ENCODE measurements at places on chromosomes 1 and 21.

DNA sequence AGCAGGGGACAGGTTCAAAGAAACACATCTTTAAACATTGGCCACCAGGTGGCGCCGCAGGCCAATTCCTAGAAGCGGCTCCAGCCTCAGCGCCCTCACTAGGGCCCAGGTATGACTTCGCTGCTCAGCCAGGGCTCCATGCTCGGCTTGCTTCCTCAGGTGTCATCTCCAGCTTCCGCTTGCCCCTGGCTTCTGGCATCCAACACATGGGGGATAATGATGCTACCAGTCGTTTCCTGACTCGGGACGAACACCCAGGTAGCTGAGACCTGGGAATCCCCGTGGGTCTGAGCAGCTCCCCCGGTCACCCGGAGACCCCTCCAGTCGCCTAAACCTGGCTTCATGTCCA, 8.5 kb upstream of the MEX3A start:
- peak; percentile 83 for DNase-seq

- DNase-seq = no peak
Measured at GRCh38 chr1:216890871-216891270, 167.6 kb upstream of the ESRRG start.

- DNase-seq = no peak
Measured at GRCh38 chr1:180898441-180899219, 14.1 kb upstream of the KIAA1614 start.

DNA sequence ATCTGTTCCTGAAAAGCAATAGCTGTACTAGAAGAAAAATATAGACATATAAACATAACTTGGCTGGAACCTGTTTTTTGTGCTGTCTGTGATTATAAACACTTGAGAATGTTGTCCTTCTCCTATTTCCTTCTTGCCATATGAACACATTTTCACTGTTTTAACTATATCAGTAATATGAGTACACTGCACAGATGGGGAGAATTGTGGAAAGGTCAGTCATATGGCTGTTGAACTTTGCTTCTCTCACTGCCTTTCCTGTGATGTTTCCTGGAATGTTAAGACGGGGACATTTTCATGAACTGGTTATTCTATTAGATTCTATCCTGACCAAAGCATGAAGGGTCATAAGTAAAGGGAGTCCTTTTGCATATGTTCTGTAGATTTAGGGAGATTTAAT, 24.9 kb downstream of the HMCN1 start:
- no peak for DNase-seq

GRCh38 chr1:1420654-1421141, 378 bp downstream of the ANKRD65 start:
- DNase-seq = no peak
